Kidney epithelial cell (primary cell): ENCODE measurements at places on chromosomes 5 and 9. TPM values are rescaled to one million over a fixed set of nuclear protein-coding genes. Genes with fewer than 3 reads are reported as not detected.

PRRC2B gene
- 158 and 169 TPM in 2 replicates for total RNA-seq

OR1J2 gene
- total RNA-seq = not detected in 2 replicates

PPIC gene
- 26.8 and 37.4 TPM in 2 replicates for total RNA-seq

SEMA4D gene
- total RNA-seq = 27.8 and 30.7 TPM in 2 replicates

ATP10B gene
- total RNA-seq = under 0.01 TPM in 1 of 2 replicates, not detected in the other

LAMC3 gene
- total RNA-seq = 7.5 and 9.7 TPM in 2 replicates

MAST4 gene
- 19.1 and 20.9 TPM in 2 replicates for total RNA-seq

LCN15 gene
- total RNA-seq = not detected in 2 replicates

TRIM36 gene
- total RNA-seq = 5.0 and 7.9 TPM in 2 replicates

FUT7 gene
- total RNA-seq = not detected in 2 replicates

IL13 gene
- not detected in 2 replicates for total RNA-seq

THBS4 gene
- 2.6 and 2.9 TPM in 2 replicates for total RNA-seq

ARL14EPL gene
- total RNA-seq = not detected in 2 replicates
